ENCODE measurements at places on chromosomes 16 and 17.

DNA sequence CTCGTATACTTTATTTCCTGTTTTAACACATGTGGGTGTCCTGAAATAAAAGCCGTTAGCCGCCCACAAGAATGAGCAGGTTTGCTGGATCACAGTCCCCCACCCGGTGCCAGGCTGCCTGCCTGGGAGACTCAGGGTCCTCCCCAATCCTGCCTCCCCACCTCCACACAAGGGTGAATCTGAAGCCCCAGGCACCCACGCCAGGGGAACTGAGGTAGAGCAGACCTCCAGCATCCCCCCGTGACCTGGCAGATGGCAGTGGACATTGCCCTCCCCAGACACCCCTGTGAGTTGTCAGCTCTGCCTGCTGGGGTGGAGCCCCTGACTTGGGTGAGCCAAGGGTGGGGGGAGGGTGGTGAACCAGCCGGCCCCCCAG lies 114.8 kb downstream of the METRNL start:
- no peak for DNase-seq

DNA sequence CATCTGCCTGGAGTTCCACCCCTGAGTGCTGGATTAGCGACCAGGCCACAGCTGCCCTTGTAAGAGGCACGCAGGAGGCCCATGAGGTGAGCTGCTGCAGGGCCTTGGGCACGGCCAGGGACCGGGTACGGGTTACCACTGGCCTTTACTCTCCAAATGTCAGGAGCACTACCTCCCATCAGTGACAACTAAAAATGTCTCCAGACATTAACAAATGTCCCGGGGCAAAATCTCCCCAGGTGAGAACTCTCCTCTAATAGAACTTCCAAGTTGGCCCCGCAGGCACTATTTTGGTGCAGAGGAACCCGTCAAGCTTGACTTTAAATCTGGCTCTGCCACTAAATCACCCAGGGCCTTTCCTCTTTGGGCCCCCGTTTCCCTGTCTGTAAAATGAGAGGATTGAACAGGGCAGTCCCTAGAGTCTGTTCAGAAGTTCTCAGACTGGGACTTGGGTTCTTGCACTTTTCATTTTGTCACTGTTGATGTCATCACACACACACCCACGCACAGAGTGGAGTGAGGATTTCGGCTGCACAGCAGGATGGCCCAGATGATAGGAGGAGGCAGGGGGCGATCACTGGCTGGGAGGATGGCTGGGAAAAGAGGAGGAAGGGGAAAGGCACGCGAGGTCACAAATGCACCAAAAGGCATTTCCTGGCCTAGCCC lies 24.5 kb upstream of the MAPT start:
- DNase-seq = no peak

DNA sequence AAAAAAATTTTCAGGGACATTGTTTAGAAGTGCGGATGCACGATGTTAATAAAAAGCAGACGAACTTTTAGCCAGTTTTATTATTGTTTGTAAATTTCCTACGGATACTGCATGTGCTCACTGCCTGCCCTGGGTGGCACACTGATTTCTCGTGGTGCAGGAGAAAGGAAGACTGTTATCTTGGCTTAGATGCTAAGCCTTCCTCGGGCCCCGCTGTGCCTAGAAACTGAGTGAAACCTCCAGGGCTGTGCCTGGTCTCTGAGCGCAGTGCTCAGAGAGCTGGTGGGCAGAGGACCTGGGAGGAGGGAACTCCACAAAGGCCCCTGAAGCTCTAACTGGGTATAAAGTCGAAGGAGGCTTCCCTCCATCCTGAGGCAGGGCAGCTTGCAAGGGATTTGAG lies 35.4 kb upstream of the TNRC6C start:
- DNase-seq = no peak

- DNase-seq = no peak
These were observed 24.8 kb downstream of the HS3ST3B1 start for GRCh38 chr17:14325618-14326167.

DNA sequence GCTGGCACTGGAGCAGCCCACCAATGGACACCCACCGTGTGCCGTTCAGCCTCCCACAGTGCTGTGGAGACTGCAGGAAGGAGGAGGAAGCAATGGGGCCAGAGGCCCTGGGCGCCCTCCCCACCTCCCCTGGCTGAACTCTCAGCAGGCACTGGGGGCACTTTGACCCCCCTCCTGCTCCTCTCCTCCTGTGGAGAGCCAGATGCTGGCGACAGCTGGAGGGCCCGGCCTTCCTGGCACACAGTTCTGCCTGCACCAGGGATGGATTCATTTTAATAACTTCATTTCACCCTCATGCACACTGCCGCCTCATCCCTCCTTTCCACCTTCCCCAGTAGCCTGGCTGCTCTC lies 6.0 kb downstream of the NXPH3 start:
- no peak for DNase-seq

DNA sequence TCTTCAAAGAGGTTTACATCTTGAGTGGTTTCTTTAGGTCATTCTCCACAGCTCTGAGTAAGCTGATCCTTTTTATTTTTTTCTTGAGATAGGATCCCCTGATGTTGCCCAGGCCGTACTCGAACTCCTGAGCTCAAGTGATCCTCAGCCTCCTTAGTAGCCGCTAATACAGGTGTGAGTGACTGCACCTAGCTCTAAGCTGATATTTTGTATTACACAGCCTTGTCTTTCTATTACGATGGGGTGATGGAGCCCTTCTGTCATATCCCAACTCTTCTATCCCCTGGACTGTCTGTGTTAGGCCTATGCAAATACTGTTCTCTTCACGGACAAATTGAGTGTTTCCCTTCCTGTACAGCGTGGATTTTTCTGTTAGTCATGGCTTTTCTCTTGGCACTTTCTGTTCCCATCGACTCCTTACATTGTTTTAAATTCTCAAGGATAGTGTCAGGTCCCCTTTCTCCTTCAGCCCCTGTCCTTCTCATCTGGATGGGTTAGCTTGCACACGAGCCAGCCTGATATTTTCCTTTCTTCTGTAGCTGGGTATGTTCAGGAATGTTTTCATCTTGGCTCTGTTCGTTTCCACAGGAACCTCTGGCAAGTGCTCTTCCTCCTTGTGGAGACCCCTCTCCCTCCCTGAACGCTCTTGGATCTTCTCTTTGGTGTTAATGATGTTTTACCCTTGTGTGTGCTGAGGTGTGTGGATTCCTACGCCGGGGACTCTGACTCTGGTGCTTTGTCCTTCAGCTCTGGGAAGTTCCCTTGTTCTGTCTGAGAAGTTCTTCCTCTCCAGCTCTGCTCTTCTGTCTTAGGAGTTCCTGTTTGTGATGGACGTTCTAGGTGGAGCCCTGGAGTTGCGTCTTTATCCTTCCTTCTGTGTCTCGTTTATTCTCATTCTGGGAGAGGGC lies 2.3 kb downstream of the BANP start:
- DNase-seq = peak; percentile 26

- no peak for DNase-seq
These were observed 2.9 kb upstream of the TMEM97 start for GRCh38 chr17:28315846-28316705.

GRCh38 chr16:84806256-84806889 lies 13.4 kb upstream of the CRISPLD2 start:
- DNase-seq = no peak

GRCh38 chr17:33732116-33732515 lies 439.0 kb upstream of the ASIC2 start:
- peak; percentile 36 for DNase-seq

DNA sequence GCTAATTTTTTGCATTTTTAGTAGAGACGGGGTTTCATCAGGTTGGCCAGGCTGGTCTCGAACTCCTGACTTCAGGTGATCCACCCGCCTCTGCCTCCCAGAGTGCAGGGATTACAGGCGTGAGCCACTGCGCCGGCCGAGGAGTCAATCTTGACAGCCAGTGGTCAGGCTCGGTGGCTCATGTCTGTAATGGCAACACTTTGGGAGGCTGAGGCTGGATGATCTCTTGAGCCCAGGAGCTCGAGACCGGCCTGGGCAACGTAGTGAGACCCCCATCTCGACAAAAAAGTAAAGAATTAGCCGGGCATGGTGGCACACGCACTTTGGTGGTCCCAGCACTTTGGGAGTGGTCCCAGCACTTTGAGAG lies 608 bp upstream of the PGS1 start:
- no peak for DNase-seq

GRCh38 chr16:85245307-85246172 lies 133.3 kb upstream of the CIBAR2 start:
- peak; percentile 62 for DNase-seq

- DNase-seq = no peak
These were observed 15.1 kb downstream of the CDH8 start for GRCh38 chr16:62021161-62021581.

DNA sequence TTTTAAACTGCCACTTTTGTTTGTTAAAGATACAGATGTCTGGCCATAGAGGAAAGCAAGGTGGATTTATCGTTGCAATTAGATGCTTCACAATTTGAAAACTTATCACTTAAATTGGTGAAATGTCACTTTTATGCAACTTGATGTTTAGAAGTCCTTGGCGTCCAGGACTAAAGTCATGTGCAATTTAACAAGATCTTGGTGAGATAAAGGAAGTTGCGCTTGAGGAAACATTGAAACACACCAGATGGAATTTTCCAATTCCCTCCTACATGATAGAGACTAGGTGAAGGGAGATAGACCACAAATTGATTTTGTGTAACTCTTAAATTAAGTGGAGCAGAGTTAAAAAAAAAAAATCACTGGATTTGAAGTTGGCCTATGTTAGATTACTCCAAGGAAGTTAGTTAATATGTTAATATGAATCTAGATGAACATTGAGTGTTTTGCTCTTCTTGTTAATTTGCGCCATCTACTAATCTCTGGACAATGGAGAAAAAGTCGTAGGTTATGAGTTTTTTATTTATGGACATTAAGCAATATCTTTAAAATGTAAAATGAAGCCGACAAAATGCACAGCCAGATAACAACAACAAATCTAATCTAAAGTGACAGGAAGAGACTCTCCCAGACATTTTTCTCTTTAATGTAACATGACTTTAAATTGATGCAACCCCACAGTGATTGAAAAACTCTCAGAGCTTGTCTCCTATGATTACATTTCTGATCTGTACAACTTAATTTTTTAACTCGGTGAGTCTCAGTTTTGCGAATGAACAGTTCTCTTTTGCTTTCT lies 119.6 kb downstream of the WWOX start:
- no peak for DNase-seq

DNA sequence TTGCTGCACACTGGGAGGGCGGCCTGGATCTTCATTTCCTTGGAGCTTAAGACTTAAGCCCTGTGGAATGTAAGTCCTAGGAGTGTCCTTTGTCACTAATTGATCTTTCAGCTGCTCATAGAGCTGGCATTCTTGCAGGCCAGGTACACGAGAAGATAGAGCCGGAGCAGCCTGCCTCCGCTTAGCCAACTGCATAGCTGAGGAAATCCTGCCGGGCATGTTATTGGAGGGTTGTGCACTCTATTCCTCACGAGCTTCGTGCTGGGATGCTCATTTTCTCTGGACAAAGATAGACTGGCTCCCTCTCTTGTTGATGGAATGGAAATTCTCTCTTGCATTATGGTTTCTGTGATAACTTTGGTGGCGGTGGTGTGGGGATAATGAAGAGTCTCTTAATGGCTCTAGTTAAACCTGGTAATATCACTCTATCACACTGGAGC lies 76.9 kb downstream of the RPA1 start:
- DNase-seq = no peak

DNA sequence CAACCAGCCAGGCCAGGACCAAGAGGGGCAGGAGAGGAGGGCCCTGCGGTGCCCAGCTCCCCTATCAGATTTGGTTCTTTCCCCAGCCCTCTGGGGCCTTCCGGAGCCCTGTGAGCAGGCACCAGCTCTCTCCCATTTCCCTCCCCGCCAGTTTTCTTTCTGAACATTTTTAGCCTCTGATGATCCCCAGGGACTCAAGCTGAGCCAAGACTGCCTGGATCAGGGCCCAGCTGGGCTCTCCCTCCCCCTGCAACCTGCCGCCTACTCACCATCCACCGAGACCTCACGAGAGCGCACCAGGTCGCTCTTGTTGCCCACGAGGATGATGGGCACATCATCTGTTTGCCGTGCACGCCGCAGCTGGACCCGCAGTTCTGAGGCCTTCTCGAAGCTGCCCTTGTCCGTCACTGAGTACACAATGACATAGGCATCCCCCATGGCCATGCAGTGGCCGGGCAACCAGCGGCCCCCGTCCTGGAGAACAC lies 2.0 kb downstream of the RRAD start:
- no peak for DNase-seq

- no peak for DNase-seq
These were observed 35.3 kb downstream of the PRMT7 start for GRCh38 chr16:68345958-68346635.

All from erythroblast (primary cell).